ENCODE measurements at places on chromosomes 6 and 20.

DNA sequence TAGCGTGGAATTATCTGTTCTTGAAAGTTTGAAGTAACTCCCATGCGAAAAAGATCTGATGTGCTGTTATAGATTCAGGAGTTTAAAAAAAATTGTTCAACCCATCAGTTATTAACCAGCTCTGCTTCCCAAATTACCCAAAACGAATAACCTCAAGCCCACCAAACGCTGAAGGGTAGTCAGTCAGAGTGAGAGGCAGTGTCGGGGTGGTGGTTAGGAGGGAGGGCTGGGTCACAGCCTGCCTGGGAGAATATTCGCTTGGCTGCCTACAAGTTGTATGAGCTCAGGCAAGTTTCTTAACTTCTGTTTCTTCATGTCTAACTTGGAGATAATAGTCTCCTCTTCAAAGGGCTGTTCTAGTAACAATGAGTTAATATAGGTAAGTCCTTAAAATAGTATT, 114.6 kb downstream of the JPH2 start:
- DNase-seq = no peak

- DNase-seq = no peak
Observed at GRCh38 chr6:25217302-25217701, 61.9 kb upstream of the CARMIL1 start.

- DNase-seq = no peak
Observed at GRCh38 chr20:41111578-41111951, 25.8 kb upstream of the PLCG1 start.

DNA sequence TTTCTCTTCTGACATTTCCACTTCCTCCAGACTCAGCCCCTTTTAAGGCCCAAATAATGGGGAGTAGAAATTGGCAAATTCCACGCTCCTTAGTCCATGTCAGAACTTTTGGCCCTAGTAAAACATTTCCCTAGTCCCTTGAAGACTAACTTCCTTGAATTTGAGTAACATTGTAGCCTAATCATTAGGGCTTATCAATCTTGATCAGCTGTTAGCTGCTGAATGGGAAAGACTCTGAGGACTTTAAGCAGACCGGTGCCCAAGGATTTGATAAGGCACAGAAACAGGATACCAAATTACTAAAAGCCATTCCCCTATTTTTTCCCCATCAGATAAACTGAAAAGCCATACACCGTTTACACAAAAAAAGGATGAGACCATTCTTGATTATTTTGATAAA, 37.0 kb upstream of the ECI2 start:
- DNase-seq = no peak

- no peak for DNase-seq
Observed at GRCh38 chr6:140535511-140535910, 1161.1 kb upstream of the CITED2 start.

DNA sequence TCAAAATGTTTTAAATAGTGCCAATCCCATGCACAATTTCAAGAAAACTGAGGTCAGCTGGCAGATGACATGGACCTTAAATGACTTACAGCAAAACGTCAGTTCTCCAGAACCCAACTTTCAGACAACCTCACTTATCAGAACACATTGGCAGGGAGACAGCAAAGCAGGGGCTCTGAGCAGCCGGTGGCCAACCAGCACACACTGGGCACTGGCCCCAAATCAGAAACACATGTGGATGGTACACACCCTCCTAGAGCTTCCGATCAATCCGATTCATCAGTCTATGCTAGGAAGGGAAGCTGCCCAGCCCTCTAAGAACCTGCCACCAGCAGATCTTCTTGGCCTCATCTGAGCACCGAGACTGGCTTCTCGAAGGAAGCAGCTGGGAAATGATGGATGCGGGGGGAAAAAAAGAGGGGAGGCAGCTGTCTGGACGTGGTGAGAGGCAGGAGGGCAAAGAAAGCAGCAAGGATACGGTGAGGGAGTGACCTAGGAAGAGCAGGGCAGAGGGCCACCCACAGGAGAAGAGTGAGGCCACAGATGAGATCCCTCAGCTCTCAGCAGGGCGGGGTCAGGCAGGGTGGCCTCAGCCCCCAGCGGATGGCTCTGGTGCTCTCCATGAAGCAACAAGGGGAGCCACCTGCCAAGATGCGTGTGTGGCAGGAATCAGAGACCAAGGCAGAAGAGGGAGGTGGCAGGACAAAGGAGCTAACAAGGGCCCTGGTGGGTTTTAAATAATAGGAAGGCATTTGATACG, 32.9 kb downstream of the TAF4 start:
- no peak for DNase-seq

DNA sequence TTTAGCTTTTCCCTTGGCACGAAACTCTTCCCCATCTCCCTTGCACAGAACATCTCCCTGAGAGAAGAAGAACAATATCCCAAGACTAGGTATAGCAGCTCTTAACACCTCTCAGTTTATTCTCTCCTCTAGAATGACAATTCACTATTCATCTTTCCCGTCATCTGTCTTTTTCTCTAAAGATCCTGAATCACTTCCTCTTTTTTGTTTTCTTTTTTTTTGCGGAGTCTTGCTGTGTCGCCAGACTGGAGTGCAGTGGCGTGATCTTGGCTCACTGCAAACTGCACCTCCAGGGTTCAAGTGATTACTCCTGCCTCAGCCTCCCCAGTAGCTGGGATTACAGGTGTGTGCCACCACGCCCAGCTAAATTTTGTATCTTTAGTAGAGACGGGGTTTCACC, 574.4 kb upstream of the MAP3K7 start:
- no peak for DNase-seq

GRCh38 chr20:44552950-44553908, 29.1 kb upstream of the PKIG start:
- no peak for DNase-seq
